ENCODE measurements at places on chromosomes 4 and X.

GRCh38 chr4:38692421-38692820, 28.4 kb downstream of the KLF3 start:
- no peak for DNase-seq

GRCh38 chrX:149022485-149022884, 482.6 kb downstream of the IDS start:
- no peak for DNase-seq

- no peak for DNase-seq
These were observed 55.8 kb upstream of the PITX2 start for GRCh38 chr4:110678517-110679227.

DNA sequence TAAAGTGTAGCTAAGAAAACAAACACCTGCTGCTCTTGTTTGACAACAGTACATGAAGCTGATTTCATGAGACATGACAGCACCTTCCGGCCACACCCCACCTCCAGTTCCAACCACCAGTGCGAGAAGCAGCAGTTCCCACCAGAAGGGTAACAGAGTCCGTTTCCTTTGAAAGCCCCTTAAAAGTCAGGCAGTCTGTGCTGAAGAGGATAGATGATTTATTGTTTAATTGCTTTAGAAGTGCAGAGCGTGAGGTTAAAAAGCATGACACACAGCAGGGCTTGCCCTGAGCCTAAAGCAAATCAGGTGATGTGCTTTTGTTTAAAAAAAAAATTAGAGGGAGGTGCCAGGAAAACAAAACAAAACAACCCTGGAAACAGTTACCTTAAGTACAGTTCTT, 82.6 kb downstream of the HADH start:
- no peak for DNase-seq

- no peak for DNase-seq
These were observed 61.0 kb downstream of the BEX3 start for GRCh38 chrX:103437147-103437873.

DNA sequence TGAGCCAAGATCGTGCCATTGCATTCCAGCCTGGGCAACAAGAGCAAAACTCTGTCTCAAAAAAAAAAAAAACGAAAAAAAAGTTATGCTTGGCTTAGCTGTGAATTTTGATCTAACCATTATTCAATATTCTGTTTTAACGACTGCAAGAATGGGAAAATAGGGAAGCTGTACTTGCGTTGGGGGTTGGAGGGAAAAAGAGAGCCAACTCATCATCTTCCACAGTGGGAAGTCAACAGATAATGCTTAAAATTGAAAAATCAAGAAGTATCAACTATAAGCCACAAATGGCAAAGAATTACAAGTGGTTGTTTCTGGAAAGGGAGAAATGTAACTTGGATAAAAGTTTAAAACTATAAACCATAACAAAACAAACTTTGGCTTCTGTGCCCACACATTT, 2.9 kb downstream of the TEC start:
- DNase-seq = no peak

DNA sequence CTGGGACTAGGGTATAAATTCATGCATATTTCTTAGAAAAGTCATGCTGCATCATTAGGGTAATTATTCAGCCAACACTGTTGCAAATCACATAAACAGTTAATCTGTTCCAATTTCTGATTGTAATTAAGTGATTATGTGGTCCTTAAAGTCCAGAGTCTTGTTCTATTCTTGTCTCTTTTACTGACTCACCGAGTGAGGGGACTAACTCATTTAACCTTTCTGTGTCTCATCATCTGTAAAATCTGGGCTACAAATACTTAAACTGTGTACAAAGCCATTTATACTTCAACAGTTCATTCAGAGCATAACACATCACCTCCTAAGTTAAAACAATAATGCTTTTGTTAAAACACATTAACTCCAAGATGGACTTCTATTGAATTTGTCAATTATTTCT, 65.4 kb upstream of the KLHL13 start:
- DNase-seq = no peak

DNA sequence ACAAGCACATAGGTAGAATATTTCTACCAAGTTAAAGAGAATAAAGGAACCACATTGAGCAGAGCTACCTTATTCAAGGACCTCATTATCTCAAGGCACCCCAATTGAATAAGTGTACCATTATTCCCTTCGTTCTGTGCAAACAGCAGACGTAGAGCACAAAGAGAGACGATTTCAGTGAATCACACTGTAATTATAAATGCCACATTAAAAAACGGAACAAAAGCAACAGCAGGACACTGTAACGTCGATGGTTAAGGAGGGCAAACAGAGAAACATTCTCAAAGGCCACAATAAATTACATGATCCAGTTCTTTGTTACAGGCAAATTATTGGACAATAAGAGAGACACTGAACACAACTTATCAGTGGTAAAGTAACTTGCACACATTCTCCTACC, 644.1 kb upstream of the TENM3 start:
- DNase-seq = no peak

GRCh38 chrX:68822641-68823410, 6.0 kb upstream of the EFNB1 start:
- no peak for DNase-seq

- no peak for DNase-seq
These were observed 310.5 kb downstream of the RAPGEF2 start for GRCh38 chr4:159413306-159413943.

DNA sequence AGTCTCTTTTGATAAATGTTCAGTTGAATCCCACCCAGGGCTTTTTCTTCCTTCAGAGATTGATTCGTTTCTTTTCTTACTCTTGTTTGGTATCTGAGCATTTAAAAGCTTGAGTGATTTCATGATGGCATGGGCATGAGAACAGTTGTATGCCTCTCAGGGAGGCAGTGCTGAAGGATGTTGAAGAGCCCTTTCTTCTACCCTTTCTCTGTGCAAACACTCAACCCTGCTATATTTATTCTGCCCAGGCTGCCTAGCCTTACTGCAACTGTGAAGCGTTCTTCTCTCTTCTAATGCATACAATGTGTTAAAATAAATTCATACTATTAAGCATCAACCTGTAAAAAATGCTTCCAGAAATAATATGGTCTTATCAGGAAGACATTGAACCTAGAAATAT, 367.6 kb upstream of the LCORL start:
- DNase-seq = no peak

- DNase-seq = no peak
These were observed 3.7 kb downstream of the LIMCH1 start for GRCh38 chr4:41541687-41542094.

GRCh38 chrX:129701624-129702069, 37.1 kb upstream of the XPNPEP2 start:
- no peak for DNase-seq

DNA sequence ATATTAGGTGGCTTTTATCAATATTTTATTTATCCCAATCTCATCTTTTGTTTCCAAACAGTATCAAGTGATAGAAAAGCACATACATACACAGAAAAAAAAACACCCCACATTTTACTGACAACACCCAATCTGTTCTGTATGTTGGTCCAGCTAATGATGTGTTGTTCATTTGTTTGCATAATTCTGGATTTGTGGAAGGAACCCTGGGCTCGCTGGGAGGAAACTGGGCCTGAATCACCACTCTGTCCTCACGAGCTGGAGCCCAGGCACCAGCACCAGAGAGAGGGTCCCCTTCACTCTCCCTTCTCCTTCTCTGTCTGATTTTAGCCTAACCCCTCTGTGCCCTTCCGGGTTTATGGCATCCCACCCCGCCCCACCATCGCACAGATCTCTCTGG, 79.8 kb downstream of the PSAPL1 start:
- DNase-seq = no peak

DNA sequence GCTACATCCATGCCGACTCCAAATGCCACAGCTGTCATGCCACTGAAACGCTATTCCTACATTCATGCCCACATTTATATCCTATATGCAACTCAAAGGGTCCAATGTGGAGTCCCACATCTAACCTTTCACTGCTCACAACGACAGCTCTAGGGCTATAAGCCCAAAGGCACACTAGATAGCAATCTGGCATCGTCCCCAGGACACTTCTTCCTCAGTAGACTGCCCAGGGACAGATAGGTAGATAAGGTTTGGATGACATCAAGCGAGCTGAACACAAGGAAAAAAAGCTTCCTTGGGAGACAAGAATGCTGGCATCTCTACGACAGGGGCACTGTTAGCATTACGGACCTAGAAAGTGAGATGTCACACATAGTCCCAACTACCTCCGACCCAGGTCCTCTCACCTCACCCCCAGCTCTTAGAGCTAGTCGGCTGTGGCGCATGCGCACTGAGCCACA, 685 bp downstream of the RAB9B start:
- no peak for DNase-seq

GRCh38 chr4:117770269-117771102, 263.8 kb upstream of the NDST3 start:
- DNase-seq = no peak

GRCh38 chrX:68681443-68681941, 34.0 kb downstream of the STARD8 start:
- DNase-seq = no peak

GRCh38 chrX:7146703-7147412, 654 bp upstream of the STS start:
- DNase-seq = no peak

DNA sequence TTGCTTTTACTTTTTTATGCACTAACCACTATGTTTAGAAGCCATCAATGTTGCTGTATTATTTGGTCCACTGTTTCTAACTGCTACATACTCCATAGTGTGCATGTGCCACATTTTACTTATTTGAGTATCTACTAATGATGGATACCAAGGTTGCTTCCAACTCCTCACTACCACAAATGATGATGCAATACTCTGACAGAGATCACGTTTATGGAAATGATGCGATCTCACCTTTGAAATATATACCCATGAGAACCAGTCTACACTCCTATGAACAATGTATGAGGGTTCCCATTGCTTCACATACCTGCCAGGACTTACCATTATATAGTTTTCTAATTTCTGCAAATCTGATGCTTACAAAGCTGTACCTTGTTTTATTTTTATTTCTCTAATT, 44.2 kb downstream of the HUWE1 start:
- DNase-seq = no peak

DNA sequence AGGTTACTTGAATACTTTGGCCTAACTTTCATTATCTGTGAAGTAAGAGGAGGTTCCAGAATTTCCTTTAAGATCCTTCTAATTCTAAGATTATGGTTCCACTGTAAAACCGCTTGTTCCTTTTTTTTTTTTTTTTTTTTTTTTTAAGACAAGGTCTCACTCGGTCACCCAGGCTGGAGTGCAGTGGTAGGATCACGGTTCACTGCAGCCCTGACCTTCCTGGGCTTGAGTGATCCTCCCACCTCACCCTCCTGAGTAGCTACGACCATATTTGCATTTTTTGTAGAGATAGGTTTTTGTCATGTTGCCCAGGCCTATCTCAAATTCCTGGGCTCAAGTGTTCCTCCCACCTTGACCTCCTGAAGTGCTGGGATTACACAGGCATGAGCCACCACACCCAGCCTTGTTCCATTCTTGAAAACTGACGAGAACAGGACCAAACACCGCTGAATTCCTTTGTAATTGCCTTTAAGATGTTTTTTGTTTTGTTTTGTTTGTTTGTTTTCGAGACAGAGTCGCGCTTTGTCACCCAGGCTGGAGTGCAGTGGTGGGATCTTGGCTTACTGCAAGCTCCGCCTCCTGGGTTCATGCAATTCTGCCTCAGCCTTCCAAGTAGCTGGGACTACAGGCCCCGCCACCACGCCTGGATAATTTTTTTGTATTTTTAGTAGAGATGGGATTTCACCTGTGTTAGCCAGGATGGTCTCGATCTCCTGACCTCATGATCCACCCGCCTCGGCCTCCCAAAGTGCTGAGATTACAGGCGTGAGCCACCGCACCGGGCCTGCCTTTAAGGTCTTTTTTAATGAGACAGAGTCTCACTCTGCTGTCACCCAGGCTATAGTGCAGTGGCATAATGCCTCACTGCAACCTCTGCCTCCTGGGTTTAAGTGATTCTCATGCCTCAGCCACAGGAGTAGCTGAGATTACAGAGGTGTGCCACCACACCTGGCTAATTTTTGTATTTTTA, 6.8 kb downstream of the PDS5A start:
- DNase-seq = no peak

DNA sequence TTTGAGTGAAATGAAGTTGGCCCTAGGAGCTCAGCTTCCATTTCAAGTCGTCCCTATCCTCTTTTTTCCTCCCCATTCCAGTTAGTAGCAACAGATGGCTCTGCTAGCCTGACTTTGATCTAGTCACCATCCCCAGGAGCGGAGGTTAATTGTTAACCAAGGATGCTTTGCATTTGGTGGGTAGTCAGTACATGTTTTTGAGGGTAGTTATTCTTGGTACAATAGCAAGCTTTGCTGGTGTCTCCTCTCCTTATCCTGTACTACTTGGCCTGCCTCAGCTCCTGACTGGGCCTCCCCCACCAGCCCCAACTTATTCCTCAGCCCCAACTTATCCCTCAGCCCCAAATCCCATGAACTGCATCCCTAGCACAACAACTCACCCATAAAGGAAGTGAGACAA, 14.8 kb upstream of the RTL5 start:
- no peak for DNase-seq

- no peak for DNase-seq
These were observed 147.7 kb downstream of the GASK1B start for GRCh38 chr4:158025131-158025530.

GRCh38 chr4:4323705-4324534, 33.9 kb downstream of the ZBTB49 start:
- no peak for DNase-seq

DNA sequence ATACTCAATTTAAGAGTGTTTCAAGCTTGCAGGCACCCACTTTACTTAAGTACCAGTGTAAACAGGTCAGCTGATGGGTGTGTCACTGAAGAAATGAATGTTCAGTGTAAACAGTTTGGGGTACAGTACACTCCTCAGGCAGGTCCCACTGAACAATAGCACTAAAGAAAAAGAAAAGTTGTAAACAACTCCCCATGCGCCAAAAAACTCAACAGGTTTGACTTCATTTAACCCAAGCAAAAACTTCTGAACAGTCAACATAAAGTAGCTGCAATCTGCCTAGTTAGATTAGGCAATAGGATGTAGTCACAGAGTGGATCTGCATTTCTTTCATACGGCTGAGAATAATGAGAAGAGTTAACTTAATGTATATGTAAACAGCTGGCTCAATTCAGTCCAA, 93.2 kb downstream of the FAM13A start:
- DNase-seq = no peak

DNA sequence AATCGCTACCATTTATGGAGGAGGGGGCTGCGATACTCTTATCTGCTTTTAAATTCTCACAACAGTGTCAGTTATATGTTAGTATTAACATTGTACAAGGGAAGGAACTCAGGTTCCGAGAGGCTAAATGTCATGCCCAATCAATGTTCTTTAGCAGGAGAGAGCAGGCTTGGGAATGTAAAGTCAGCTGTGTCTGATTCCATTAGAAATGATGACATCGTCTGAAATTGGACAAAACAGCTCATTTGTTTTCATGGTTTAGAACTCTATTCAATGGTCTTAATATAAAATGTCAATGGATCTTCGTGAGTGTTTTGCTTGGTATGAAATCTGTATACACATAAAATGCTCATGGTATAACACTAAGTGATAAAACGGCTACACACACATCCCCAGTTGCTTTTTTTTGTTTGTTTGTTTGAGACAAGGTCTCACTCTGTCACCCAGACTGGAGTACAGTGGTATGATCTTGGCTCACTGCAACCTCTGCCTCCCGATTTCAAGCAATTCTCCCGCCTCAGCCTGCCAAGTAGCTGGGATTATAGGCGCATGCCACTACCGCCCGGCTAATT, 11.9 kb upstream of the SH3KBP1 start:
- no peak for DNase-seq
